NCI-H2171 (cell line): ENCODE measurements at places on chromosomes 3 and 15.

GRCh38 chr3:134965865-134966481 is 170.9 kb downstream of the EPHB1 start:
- DNase-seq, result no peak

DNA sequence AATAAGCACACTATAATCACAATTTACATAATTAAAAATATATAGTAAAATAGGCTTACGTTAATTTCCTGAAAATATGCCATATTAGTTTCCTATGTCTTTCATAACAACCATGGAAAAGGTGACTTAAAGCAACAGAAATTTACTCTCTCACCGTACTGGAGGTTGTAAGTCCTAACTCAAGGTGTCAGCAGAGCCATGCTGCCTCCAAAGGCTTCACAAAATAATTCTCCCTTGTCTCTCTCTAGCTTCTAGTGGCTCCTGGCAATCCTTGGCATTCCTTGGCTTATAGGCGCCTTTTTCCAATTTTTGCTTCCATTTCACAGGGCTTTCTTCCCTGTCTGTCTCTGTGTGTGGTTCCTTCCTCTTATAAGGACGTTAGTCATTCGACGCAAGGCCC is 7.6 kb downstream of the SI start:
- no peak for DNase-seq

- DNase-seq, result no peak
Measured at GRCh38 chr3:58217209-58217811, 6.5 kb upstream of the DNASE1L3 start.

- peak; percentile 95 for DNase-seq
Measured at GRCh38 chr15:51681303-51681963, at the start of gene SCG3. Gene SCG3 (plus strand): TSS chr15:51681503. CDS start chr15:51681756, 253 bp downstream.

DNA sequence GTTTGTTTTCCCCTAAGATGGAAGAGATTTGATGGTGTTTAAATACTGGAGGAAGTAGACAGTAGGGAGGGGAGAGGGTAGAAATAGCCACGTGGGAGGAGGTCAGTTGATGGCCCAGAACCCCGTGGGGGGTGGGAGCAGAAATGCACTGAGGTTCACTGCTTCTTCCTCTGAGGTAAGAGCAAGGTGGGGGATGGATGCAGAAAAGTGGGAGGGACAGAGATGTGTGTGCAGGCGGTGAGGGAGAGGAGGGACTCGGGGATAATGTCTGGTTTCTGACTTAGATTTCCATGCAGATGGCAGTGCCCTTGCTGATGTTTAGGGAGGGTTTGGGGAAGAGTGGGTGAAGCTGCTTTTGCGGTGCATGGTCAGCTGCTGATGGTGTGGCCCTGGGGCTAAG is 102.9 kb downstream of the ARNT2 start:
- DNase-seq, result no peak

DNA sequence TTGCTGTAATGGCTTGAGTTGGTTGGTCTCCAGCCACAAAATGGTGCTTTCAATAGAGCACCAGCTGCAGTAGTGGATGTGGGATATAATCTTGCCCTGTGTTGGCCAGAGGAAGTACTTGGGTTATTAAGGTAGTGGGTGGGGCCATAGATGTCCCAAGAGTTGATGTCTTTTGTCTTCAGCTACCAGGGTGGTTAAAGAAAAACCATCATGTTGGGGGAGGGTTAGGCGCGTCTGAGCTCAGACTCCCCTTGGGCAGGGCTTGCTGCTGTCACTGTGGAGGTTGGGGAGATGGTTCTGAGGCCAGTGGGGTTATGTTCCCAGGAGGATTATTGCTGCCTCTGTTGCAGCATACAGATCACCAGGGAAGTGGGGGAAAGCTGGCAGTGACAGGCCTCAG is 46.9 kb upstream of the GADL1 start:
- no peak for DNase-seq

- DNase-seq, result no peak
Measured at GRCh38 chr15:100330629-100331215, 11.1 kb downstream of the ADAMTS17 start.

- DNase-seq, result no peak
Measured at GRCh38 chr3:10498271-10498670, 7.1 kb downstream of the ATP2B2 start.

DNA sequence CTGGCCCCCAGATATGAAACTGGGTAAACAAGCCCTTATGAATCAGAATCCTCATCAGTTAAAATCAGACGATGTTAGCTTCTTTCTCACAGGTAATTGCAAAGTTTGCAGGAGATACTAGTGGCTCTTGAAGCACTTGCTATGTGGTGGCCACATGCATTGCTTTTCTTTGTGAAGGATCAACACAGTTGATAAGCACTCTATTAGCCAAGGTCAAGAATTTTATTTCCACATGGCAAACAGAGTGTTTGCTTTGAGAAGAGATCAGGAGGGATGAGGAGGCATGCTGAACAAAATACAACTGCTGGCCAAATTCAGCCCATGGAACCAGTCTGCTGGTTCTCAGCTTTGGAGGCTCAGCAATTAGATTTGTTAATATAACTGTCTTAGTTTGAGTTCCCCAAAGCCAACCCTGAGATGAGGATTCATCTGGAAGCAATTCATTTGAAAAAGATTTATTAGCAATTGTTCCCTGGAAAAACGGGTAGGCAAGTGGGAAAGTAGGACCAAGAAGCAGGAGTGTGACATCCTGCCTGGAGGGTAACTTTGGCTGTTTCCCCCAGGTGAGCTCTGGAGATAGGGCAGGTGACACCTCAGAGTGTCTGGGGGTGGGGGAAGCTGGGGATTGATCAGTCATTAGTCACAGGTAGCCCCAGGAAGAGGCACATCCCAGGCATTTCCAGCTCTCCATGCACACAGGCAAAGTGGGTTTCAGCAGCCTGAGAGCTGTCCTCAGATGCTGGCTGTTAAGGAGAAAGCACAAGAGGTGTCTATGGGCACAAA is 180.3 kb downstream of the ABHD5 start:
- no peak for DNase-seq

DNA sequence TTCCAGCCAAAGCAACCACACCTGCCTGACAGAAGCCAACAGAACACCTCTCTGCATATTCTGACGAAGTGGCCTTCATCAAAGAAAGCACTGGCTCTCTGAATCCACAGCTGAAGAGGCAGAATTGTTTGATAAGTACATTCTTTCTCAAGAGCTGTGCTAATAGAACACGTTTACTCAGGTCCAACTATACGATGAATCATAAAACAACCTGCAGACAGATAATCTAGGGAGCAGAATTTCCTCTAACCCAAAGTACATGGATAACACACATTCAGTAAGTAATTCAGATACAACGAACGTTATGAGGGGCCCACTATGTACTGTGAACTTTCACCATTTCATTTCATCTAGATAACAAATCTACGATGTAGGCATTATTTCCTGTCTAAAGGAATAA is 25.4 kb downstream of the ALDH1A2 start:
- DNase-seq, result no peak

GRCh38 chr15:48717458-48717857 is 71.9 kb upstream of the FBN1 start:
- DNase-seq, result no peak
